ENCODE measurements at places on chromosomes 3 and 15.
A peak's percentile ranks its signal among the peaks of the same experiment; 100 is the strongest.

DNA sequence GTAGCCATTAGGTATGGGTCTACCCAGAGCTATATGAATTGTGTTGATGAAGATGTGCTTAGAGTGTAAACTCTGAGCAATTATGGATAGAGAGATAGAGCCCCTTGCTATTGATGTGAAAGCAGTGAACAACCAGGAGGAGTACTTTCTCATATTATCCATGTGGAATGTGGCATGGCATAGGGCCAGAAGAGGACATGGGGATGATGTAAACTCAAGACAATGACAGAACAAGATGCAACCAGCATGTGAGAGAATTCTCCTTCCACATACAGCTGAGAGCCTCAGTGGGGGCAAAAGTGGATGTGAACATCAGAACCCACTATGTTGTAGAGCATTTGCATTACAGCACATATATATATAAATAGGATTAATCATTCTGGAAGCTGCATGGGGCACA lies 36.4 kb upstream of the BNC1 start:
- no peak for DNase-seq

DNA sequence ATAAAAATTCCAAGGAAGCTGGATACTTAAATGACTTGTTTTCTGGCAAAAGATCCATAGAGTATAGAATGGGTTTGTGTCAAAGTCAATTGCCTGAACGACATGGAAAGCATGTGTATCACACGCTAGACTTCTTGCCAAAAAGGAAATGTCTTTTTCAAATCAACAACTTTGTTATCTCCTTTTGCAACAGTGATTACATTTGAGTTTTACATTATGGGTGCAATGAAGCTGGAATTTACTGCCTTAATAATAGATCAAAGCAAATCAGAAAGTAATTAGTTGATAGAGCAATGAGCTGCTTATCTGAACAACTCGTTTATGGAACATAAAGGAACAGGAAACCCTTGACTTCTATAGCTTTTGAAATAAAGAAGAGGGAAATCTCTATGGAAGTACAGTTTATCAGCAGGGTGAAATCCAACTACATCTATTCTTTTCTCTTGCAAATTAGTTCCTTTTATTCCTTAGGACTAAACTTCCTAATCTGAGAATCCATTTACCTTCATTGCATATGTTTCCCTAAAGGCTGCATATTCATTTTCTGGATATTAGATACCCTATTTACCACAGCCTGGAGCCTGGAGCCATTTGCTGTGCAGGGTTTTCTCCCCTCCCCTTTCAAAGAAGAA lies 415.1 kb upstream of the NECTIN3 start:
- no peak for DNase-seq

DNA sequence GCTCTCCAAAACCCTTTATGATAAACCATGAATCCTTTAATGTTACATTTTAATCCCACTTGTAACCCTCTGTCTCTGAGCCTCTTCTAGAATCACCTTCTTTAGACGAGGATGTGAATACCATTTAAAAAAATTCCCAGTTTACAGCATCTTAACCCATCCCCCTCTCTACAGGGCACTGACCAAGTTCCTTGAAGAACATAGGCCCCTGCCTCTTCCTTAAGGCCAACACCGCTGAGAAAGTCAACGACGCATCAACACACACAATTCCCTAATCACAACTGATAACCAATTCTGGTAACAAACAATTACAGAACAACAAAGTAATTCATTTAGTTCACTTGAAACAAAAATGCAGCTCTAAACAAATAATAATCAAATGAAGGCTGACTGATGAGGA lies 130.3 kb downstream of the DLG1 start:
- no peak for DNase-seq

GRCh38 chr15:50698101-50698500 lies 11.5 kb upstream of the TRPM7 start:
- DNase-seq = no peak

DNA sequence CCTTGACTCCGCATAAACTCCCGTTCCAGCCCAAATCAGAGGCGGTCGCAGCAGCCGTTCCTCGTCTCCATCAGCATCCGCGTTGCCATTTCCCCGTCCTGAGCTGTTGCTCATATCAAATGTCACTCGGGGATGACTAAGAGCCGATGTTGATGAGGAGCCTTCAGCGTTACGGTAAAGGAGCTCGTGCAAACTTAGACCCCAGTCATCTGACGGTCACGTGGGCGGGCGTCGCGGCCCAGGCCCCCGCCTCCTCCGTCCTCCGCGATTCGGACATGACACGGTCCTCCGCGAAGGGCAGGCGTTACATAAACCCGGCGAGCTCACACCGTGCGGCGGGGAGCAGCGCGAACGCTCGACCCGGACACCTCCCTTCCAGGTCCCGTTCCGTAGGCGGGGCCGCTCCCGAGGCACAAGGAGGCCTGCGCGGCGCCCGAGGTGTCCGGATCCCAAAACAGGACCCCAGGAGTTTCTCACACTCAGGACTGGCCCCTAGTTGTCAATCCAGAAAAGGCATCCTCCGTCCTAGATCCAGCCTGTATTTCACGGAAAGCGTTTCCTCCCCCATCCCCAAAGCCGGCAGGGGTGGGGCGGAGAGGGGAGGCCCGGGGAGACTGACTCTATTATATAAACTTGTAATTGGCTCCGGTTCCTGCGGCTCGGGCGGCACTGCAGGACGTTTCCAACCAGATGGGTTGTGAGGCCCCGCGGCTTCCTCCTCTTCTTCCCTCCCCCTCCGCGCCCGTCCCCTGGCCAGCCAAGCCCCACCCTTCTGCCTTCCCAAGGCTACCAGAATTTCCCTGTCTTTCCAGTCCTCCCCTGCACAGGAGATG lies 100.0 kb upstream of the IGF1R start:
- no peak for DNase-seq

- no peak for DNase-seq
These were observed 40.2 kb upstream of the OSTN start for GRCh38 chr3:191158815-191159214.

GRCh38 chr3:194380326-194380725 lies 10.8 kb upstream of the LRRC15 start:
- DNase-seq = no peak

DNA sequence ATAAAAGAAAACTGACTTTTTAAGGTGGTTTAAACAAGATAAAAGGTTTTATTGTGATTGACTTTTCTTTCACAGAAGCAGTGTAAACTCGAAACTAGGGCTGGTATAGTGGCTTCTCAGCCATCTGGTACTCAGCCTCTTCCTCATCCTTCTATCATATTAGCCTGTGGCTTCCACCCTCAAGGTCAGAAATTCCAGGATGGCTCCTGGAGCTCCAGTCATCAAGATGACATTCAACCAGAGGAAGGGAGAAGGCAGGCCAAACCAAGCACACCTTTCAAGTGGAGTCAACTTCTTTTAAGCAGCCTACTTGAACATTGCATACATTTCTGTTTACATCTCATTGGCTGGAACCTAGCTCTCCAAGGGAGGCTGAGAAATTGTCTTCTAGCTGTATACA lies 1.3 kb upstream of the MESD start:
- no peak for DNase-seq

DNA sequence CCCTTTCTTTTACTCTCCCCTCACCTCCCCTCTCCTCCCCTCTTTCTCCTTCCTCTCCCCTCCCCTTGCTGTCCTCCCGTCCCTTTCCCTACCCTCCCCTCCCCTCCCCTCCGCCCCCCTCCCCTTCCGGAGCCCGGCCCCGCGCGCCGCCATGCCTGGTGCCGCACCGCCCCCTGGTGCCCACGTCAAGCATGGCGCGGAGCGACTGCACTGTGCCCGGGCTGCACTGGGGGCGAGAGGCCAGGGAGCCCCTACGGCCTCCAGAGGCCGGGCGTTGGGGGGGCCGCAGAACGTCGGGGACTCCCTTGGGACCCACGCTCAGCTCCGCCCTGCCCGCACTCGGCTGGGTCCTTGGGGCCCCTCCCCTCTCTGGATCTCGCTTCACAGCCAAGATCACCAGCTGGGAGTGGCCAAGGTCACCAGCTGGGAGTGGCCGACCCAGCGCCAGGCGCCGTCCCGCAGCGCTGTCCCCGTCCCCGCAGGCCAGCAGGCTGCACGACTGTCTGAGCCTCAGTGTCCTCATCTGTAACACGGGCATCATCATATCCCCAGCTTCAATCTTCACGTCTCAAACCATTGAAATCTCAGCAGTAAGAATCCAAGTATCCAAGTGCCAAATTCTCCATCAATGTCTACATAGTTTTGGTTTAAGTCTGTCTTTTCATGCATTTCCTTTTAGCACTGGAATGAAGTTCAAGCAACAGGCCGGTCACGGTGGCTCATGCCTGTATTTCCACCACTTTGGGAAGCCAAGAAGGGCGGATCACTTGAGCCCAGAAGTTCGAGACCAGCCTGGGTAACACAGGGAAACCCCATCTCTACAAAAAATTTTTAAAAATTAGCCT lies 42.5 kb downstream of the TPRA1 start:
- peak; percentile 74 for DNase-seq

GRCh38 chr3:118863731-118864322 lies 170.8 kb downstream of the IGSF11 start:
- peak; percentile 7 for DNase-seq

- no peak for DNase-seq
These were observed 17.7 kb downstream of the SLC35G2 start for GRCh38 chr3:136836511-136837156.

DNA sequence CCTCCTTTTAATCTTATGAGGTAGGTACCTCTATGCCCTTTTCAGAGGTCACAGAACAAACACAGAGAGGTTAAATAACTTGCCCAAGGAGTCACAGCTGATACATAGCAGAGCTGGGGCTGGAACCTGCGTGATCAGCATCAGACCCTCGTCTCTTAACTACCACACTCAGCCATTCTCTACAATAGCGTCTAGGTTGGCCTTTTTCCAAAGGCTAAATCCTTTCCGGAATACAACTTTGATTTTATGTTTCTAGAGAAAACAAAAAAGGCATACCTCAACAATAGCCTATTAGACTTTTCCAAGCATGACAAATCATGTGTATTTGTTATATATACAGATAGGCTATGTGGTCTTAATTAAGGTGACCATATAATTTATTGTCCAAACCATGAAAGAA lies 187.2 kb downstream of the RORA start:
- no peak for DNase-seq

- DNase-seq = no peak
These were observed 58.5 kb upstream of the PPARG start for GRCh38 chr3:12230406-12230805.

- DNase-seq = no peak
These were observed 79.7 kb downstream of the DENND4A start for GRCh38 chr15:65712415-65712814.

- DNase-seq = peak; percentile 24
These were observed 59.0 kb downstream of the ARIH1 start for GRCh38 chr15:72532991-72533601.

GRCh38 chr3:62884096-62884870 lies 9.1 kb upstream of the CADPS start:
- DNase-seq = no peak

DNA sequence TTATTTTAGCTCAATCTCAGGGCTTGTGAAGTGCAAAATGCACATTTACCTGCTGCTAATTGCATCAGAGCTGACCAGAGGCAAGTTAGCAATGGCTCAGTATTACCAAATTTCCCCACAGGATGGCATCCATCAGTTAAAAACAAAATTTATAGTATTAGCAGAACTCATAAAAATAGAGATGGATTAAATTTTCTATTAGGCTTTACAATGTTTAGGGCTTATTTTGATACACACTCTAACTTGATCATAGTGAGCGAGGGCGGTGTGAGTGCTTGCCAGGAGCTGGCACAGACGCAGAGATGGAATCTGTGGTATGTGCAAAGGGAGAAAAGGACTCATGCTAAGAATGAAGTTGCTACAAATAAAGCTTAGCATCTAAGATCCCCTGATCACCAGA lies 241.0 kb downstream of the NSUN3 start:
- DNase-seq = no peak

- peak; percentile 88 for DNase-seq
These were observed 12.8 kb downstream of the IQGAP1 start for GRCh38 chr15:90400759-90401314.

GRCh38 chr3:179743913-179744312 lies 91.1 kb downstream of the USP13 start:
- DNase-seq = no peak

GRCh38 chr3:4419920-4420319 lies 47.1 kb downstream of the SUMF1 start:
- no peak for DNase-seq

- DNase-seq = no peak
These were observed 247.2 kb downstream of the ZIC4 start for GRCh38 chr3:147159141-147159540.

DNA sequence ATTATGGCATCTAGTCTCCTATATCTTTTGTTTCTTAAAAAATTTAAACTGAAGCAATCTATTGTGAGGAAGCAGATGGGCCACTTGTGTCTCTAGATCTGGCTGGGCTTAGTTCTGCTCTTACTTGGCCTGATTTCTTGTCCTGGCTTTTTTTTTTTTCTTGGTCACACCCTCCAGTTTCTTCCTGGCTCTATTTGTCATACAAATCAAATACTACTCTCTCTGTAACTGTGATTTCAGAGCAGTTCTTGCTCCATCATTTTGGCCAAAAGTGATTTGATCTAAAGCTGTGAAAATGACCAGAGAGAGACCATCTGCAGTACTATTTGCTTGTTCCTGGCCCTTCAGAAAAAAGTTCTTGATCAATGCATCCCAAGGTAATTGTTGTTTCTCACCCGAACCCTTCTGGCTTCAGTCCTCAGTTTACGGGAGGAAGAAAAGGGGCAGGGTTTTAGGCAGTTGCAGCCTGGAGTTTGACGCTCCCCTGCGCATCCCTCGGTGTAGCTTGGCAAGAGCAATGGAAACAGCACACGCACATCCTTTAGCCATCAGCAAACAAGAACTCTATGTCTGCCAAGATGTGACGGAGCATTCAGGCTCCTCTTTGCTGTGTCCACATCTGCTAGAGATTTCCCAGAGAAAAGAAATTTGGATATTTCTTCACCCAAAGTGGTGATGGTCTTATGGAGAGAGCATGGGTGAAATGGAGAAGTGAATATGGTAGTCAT lies 31.6 kb downstream of the CHST2 start:
- DNase-seq = no peak

DNA sequence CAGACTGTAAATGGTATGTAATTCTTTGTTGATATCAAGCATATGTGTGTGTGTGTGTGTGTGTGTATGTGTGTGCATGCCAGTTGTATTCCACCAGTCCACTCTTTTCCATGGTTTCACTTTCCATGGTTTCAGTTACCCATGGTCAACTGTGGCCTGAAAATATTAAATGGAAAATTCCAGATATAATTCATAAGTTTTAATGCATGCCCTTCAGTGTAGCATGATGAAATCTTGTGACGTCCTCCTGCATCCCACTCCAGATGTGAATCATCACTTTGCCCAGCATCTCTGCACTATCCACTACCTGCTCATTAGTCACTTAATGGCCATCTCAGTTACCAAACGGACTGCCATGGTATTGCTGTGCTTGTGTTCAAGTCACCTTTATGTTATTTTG lies 215.9 kb downstream of the GBE1 start:
- DNase-seq = no peak
